ENCODE measurements at places on chromosomes 13 and 19.
A peak's percentile ranks its signal among the peaks of the same experiment; 100 is the strongest.

GRCh38 chr19:49692147-49692506 lies 1.2 kb downstream of the CPT1C start:
- DNase-seq = peak; percentile 83

DNA sequence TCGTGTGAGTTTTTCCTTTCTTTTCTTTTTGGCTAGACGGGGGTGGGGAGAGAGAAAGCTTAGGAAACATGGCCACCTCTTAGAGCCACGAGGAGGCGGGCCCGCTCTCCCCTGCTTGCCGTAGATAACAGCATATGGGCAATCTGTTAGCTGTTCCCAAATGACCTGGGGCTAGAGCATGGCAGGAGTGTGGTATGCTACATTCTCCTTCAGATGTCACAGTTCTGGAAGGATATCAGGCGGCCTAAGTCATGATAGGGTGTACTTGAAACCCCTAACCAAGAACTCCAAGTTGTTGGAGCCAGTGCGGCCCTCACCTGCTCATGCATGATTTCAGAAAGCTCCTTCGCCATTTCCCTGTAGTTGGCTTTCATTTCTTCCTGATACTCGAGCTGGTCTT lies 44.3 kb upstream of the SLC15A1 start:
- no peak for DNase-seq

DNA sequence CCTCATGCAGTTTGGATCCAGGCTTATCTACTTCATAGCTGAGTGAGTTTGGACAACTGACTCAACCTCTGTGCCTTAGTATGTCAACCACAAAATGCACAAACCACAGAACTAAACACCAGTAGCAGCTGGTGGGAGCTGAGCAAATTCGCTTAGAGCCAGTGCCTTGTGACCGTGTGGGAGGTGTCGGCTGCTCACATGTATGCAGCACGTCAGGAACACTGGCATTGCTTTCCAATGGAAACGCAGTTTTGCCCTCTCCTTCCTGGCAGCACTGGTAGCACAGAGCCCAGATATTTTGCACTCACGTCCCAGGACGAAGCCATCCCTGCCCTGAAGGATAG lies 8.3 kb upstream of the NTN5 start:
- DNase-seq = no peak

GRCh38 chr13:106151056-106151699 lies 384.3 kb downstream of the EFNB2 start:
- no peak for DNase-seq

DNA sequence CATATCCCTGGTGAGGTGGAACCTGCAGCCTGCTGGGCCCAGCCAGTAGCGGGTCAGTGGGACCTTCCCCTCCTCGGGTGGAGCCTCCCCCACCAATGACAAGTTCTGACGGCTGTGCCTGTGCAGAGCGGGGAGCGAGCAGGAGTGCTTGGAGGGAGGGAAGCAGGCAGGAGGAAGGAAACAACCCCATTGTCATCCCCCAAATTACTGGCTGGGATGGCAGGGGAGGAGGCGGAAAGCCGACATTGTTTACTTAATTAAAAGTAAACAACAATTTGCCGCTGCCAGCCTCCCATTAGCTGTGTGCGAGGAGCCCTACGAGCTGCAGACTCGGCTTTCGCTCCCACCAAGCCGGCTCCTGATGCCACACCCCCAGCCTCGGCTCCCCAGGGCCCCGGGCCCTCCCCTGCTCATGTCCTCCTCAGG lies 45.5 kb downstream of the LYL1 start:
- no peak for DNase-seq

DNA sequence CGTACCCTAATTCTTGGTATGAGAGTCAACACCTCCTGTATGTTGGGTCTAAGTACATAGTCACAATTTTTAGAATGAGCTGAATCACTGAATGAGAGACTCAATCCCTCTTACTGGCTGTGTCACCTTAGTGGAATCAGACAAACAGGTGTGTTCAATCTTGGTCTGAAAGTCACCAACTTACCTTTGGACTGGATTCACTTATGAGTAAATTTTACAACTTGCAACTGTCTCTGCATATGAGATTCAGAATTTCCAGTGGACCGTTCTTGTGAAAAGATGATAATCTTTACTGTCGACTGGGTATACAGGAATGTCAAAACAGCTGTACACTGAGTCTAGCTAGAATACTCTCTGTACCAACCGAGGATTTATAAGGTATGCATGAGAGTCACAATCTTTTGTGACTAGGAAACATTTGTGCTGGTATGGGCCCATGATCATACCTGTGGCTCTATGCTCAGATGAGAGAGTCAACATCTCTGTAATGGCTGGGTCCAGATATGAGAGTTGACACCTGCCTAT lies 5.9 kb upstream of the ZNF91 start:
- DNase-seq = no peak

GRCh38 chr13:40200273-40200978 lies 466.0 kb downstream of the FOXO1 start:
- DNase-seq = no peak

- DNase-seq = no peak
These were observed 289.9 kb upstream of the PRR20A start for GRCh38 chr13:56850852-56851251.
